ENCODE measurements at places on chromosomes 11 and 22.

DNA sequence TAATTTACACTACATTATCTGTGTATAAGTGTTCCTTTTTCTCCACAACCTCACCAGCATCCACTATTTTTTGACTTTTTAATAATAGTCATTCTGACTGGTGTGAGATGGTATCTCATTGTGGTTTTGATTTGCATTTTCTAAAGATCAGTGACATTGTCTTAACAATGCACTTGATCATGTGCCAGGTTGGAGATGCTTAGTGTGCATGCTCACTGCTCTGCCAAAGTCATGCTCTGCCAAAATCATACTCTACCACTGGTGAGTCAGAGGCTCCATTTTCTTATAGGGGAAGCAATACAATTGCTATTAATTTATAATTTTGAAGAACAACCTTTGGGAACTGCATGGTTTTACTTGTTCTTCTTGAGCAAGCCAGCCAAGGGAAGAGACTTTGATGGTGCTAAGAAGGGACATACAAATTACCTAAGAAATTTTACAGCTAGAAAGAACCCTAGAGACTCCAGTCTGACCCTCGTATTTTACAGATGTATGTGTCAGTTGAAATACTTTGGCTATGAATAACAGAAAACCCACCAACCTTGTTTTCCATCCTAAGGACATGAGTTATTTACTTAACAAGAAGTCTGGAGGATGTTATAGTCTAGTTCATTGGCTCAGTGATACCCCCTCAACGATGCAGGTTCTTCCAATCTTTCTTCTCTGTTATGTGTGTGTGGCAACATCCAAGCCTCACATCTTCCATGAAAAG lies 368.9 kb downstream of the DDX10 start:
- DNase-seq, result no peak

GRCh38 chr11:9219115-9219514 lies 46.0 kb downstream of the DENND5A start:
- no peak for DNase-seq

GRCh38 chr11:45142241-45143055 lies 4.0 kb upstream of the PRDM11 start:
- DNase-seq, result no peak

- DNase-seq, result no peak
Measured at GRCh38 chr11:126154691-126155090, 56.8 kb downstream of the RPUSD4 start.

DNA sequence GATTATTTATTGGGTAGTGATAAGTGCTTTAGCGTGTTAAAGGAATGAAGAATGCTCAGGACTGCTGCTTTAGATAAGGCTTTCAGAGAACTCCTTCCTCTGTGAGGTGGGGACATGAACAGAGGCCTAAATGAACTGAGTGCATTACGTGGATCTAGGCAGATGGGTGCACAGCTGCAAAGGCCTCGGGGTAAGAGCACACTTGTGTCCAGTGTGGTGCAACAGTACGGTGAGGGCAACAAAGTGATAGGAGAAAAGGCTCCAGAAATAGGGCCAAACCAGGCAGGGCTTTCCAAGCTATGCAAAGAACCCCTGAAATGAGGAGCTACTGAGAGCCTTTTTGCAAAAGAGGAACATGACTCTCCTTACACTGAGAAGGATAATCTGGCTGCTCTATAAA lies 45.3 kb upstream of the ARHGAP32 start:
- DNase-seq, result no peak

- DNase-seq, result peak; percentile 86
Measured at GRCh38 chr11:120172054-120172911, 34.4 kb upstream of the TRIM29 start.

- no peak for DNase-seq
Measured at GRCh38 chr22:40021401-40022000, 26.7 kb downstream of the FAM83F start.

- no peak for DNase-seq
Measured at GRCh38 chr11:120284272-120284671, 40.8 kb upstream of the TLCD5 start.

DNA sequence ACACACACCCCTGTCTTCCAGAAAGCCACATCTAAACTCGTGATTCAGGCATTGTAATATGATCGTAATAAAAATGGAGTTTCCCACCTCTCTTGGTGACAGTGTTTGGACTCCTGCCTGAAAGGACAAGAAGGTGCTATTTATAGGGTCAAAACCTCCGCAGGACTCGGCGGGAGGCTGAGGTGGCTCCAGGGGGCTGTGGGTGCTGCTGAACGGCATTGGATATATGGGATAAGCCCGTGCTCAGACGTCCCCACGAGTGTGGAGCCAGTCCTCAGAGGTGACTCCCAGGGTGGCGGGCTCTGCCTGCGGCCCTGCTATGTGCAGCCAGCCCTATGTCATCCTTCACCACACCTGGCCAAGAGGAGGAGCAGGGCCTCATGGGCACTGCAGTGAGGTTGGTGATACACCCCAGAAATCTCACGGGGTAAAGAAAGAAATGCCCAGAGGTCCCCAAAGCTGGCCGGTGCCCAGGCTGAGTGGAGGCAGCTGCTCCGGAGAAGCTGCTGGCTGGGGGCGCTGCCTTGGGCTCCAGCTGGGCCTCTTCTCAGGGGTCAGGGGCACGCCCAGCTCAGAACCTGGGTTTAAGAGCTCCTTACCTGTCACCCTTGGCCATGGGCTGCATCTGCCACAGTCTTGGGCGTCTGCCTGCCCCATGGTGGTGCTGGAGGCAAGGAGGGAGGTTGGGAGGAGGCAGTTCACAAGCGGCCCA lies 5.1 kb upstream of the OSBPL5 start:
- peak; percentile 47 for DNase-seq

- peak; percentile 27 for DNase-seq
Measured at GRCh38 chr11:93728792-93729128, 12.5 kb downstream of the TAF1D start.

- DNase-seq, result no peak
Measured at GRCh38 chr11:28703371-28703770, 595.2 kb downstream of the METTL15 start.

DNA sequence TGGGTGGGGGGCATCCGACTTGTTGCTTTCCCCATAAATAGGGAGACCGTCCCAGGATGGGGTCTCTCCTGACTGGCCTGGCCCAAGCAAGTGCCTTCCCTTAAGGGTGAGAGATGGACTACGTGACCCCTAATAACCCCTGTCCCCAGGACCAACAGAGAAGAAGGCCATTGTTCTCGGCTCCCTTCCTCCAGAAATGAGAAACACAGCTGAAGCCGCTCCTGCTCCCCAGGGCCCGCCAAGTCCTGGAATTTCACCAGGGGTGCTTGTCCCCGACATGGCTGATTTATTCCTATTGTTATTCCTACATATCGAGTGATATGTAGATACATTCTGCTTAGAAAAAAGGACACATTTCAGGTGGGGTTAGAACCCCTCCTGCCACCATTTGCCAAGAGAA lies 100.8 kb downstream of the TP53I11 start:
- DNase-seq, result no peak

DNA sequence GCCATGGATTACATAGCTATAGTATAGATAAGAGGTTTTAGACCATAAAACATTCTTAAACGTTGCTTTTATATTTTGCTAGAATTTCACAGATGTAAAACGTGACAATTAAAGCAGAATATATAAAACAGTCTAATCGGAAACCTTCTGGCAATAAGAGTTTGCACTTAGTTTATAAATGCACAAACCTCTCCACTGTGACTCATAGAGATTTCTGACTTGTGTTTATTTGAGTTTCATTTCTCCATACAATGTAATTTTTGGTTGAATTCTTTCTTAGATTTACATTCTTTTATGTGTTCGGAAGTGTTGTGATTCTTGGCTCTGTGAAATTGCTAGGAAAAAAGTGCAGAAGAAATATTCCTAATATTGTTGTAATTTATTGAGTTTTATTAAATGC lies 288.7 kb upstream of the CTSC start:
- DNase-seq, result no peak

DNA sequence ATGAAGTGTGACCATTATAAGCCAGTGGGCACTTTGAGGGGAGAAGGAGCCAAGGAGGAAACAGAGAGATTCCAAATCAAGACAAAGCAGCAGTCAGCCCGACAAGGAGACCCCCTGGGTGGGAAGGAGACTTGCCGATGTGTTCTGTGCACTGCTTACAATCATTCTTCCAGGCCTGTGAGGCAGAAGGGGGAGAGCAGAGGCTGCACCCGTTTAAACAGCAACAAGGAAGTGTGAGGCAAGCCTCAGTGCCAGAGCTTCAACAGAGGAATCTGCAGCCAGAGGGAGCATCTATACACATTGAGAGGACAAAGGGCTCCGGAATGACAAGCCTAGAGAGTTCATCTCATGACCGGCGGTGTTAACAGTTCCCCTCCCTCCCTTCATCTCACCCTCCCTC lies 121.1 kb downstream of the NXPE2 start:
- no peak for DNase-seq

- no peak for DNase-seq
Measured at GRCh38 chr11:97702951-97703350, 1313.1 kb downstream of the JRKL start.

DNA sequence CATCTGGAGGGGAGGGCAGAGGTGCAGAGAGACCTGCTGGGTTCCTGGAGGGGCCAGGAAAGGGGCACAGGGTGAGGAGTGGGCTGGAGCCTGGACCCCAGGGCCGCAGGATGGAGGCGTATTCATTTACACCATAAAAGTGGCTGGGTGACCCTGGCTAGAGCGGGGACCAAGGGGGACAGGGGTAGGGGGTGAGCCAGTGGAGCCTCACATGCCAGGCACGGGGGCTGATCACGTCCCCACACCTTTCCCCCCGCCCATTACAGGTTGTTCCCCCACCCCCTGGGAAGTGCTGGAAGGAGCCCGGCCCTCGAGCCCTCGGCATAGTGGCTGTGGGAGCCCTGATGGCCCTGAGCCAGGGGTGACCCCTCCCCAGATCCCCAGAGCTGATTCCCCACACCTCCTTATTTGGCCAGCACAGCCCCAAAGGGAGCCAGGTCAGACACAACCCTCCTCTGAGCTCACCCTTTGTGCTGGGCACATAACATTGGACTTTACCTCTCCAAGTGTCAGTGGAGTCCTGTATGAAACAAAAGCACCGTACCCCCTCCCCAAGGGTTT lies 781 bp downstream of the TCIRG1 start:
- no peak for DNase-seq

DNA sequence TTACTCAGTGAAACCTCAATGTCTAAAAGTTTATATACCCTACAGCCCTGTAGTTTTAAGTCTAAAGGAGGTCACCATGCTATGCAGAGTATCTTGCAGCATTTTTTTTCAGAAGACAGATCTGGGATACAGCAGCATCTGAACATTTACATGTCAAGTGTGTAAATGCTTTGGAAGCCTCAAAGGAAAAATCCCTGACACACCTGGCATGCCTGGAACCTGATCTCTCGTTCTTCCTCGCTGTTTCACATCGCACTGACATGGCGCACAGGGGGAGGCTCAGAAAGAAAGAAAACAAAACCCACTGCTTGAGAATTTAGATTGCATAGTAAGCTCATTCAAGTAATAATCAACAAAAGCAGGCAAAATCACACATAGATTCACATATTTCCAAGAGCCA lies 31.0 kb downstream of the PAX6 start:
- no peak for DNase-seq

DNA sequence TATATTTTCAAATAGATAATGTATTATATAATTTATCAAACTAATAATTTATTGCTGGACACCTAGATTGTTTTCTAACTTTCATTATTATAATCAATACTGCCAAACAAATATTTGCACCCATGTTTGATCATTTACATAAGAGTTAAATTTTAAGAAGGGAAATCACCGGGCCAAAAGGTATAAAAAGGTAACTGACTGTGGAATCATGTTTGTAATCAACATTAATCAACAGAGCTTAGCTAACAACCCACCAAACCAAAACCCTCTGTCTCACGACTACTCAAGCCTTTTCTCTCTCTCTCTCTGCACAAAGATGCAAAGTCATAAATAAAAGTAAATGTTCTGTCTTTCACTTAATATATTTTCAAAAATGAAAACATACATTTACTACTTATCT lies 14.8 kb downstream of the LPXN start:
- DNase-seq, result no peak

DNA sequence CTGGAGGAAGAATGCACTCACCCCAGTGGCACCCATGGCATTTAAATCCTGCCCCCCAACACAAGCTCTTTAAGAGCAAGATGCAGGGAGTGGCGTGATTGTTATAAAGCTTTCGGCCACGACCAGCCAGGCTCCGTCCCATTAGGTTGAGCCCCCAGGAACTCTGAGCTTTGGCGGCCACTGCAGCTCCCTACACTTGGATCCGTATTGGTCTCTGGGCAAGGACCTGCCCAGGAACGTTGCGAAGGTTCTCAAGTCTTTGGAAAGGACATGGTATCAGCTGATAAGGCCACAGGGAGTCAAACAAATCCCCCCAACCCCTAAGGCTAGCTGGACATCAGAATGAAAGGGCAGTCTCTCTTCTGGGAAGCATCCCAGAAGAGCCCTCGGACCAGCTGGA lies 9.3 kb upstream of the VPS37C start:
- DNase-seq, result no peak

- DNase-seq, result peak; percentile 33
Measured at GRCh38 chr11:66568124-66568916, at the start of gene CTSF. Gene CTSF, minus strand, starts transcription at chr11:66568606. Its CDS starts 120 bp downstream, at chr11:66568486.

- DNase-seq, result peak; percentile 89
Measured at GRCh38 chr22:37633089-37633624, 6.3 kb upstream of the SH3BP1 start.

- DNase-seq, result no peak
Measured at GRCh38 chr11:81278991-81279390, 1454.7 kb downstream of the FAM181B start.
